H9 (cell line): ENCODE measurements at places on chromosomes 12 and 14. TPM values are rescaled to one million over a fixed set of nuclear protein-coding genes. Genes with fewer than 3 reads are reported as not detected.

DNA sequence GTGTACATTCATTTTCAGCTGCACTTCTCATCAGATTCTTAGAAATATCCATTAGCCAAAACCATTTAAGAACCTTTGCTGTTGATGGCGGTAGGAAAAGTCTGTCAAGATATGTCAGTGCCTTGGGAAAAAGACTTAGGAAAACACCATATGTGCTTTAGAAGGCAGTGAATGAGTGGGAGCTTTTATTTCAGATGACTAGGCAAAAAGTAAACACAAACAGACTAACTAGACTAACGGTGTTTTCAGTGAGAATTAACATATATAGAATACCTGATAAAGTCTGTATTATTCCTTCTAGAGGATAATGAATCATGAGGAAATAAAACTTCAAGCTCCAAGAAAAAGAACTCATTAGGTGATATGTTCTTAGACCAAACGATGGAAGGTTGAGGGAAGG, 418.9 kb downstream of the NAV3 start:
- no peak for DNase-seq

DNA sequence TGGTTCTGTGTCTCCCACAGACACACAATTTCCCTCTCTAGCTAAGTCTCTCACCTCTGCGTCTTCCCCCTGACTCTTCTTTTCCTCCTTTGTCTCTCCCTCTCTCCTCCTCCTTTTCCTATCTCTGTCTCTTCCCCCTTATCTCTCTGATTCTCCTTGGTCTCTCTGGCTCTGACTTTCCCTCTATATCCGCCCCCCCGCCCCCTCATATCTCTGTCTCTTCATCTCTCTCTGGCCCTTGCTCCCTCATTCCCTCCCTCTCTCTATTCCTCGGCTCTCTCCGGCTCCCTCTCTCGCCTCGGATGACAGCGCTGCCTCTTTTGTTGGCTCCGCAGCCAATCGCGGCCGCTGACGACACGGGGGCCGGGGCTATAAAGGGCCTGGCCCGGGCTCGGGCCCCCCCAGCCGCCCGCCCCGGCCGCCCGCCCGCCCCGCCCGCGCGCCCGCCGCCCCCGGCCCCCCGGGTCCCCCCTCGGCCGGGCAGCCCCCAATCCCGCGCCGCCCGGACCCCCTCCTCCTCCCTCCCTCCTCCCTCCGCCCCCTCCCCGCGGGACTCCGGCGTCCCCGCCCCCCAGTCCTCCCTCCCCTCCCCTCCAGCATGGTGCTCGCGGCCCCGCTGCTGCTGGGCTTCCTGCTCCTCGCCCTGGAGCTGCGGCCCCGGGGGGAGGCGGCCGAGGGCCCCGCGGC, at the start of gene GDF11:
GDF11 (plus strand) TSS at position 404 of the 687 bp plus-strand sequence; CDS start at position 599, 195 bp downstream.
- DNase-seq, result peak; percentile 88

- DNase-seq, result no peak
These were observed 170.1 kb downstream of the NRXN3 start for GRCh38 chr14:78340250-78340649.

PTHLH gene
- total RNA-seq, result 0.35 and 0.39 TPM in 2 replicates

CATSPERB gene
- total RNA-seq, result 0.48 and 0.68 TPM in 2 replicates

DNA sequence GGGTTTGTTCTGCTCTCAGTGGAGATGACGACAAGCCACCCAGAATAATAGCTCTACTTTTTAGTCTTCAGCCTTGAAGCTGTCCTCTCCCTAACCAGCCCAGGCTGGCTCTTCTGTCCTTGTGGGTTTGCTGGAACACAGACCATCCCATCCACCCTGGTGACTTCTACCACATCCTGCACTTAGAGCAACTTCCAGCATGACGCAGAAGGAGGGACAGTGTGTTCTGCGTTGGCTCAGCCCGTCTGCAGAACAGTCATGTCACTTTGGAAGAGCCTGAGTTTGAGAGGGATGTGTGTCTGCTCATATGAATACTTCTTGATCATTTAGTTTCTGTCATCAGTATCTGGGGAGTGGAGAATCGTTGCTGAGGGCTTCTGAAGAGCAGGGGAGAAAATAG, 198.0 kb downstream of the CACNA1C start:
- DNase-seq, result no peak

TIGAR gene
- total RNA-seq, result 23.4 and 27.5 TPM in 2 replicates

RNF212B gene
- 0.15 and 0.39 TPM in 2 replicates for total RNA-seq
